ENCODE measurements at places on chromosomes 7 and 10.

GRCh38 chr7:8639668-8640067, 206.3 kb downstream of the NXPH1 start:
- no peak for DNase-seq

DNA sequence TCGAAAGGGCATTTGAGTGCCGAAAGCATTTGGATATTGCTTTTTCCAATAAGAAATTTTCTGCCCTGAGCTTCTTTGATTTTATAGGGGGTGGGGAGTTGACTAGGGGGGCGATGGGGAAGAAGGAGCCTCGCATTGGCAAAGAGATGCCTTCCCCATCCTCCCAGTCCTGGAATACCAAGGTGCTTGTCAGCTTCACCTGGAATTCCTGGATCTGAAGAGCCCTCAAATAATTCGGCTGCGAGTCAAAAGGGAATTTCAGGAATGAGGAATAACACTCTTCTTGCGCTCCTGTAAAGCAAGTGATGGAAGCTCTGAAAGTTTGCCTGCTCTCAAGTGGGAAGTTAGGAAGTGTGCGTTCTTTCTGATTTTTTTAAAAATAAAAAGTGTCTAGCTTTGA, 7.3 kb downstream of the NXPH1 start:
- DNase-seq = no peak

GRCh38 chr10:117476281-117476680, 66.3 kb upstream of the EMX2 start:
- DNase-seq = no peak

DNA sequence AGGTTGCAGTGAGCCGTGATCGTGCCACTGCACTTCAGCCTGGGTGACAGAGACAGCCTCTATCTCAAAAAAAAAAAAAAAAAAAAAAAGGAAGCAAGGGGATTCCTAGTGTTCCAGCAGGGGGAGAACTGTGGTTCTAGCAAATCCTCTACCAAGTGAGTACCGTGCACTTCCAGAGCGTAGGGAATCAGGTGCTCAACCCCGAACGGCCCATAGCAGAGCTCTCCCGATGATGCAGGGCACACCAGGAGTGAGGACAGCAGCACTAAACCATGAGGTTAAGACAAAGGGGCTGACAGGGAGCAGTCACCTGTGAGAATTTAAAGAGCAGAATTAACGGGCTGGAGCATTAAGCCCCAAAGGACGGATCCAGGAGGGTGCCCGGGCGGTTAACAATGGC, 173.6 kb downstream of the PTPRN2 start:
- no peak for DNase-seq

- no peak for DNase-seq
Measured at GRCh38 chr7:122790591-122790990, 87.9 kb upstream of the RNF148 start.

GRCh38 chr7:75969182-75969581, 25.2 kb downstream of the TMEM120A start:
- no peak for DNase-seq

GRCh38 chr10:71912431-71912830, 51.8 kb upstream of the CHST3 start:
- peak; percentile 23 for DNase-seq

GRCh38 chr10:112951359-112952281, 1.6 kb downstream of the TCF7L2 start:
- DNase-seq = peak; percentile 83

DNA sequence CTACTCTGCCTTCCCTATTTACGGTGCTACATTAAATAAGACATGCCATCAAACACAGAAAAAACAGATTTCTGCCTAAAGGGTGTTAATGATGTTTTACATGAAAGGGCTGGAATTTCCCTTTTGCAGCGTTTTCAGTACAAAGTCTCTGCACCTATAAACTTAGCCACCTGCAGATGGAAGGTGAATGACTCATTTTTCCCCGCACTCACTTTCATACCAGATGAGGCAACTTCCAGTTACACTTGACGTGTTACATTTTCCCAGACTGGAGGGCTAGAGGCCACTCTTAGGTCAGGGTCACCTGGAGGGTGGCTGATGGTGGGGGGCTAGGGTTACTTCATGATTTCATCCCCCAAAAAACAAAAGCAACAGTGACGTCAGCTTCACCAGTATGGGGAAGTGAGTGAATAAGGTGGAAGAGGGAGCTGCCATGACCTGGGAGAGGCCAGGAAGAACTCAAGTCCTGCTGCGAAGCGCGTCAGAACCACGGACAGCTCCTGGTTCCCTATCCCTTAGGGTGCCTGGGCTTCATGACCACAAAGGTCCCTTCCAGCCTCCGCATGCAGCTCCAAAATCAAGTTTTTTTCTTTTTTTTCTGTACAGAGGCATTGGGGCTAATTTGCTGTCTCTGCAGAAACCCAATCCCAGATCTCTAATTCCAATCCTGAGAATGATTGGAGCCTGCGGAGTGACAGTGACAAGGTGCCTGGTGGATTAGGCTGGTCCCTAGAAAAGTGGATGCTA, 94.0 kb downstream of the ADARB2 start:
- DNase-seq = no peak

GRCh38 chr10:607545-608185, 81.8 kb downstream of the DIP2C start:
- DNase-seq = no peak

DNA sequence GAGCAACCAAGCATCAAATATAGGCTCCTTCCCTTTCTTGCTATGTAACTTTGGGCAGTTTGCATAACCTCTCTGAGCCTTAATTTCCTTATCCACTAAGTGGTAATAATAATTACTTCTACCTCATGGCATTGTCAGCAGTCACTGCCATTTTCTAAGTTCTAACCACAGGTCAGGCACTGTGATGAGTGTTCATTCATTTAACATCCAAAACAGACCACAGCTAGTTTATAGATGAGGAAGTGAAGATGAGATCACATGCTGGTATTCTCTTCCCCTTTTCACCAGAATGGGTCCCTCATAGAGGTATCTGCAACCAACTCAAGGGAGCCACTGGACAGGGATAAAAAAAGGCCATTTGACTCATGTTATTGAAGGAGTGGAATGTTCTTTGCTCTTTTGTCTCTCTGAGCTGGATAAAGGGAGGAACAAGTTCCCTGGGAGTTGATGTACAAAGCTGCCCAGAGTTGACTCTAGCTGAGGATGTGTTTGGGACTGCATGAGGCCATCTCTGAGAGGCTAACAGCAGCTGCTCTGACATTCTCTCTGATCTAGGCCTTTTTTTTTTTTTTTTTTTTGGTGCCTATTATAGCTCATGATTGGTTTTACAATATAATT, 65.0 kb downstream of the DNAJC12 start:
- no peak for DNase-seq

DNA sequence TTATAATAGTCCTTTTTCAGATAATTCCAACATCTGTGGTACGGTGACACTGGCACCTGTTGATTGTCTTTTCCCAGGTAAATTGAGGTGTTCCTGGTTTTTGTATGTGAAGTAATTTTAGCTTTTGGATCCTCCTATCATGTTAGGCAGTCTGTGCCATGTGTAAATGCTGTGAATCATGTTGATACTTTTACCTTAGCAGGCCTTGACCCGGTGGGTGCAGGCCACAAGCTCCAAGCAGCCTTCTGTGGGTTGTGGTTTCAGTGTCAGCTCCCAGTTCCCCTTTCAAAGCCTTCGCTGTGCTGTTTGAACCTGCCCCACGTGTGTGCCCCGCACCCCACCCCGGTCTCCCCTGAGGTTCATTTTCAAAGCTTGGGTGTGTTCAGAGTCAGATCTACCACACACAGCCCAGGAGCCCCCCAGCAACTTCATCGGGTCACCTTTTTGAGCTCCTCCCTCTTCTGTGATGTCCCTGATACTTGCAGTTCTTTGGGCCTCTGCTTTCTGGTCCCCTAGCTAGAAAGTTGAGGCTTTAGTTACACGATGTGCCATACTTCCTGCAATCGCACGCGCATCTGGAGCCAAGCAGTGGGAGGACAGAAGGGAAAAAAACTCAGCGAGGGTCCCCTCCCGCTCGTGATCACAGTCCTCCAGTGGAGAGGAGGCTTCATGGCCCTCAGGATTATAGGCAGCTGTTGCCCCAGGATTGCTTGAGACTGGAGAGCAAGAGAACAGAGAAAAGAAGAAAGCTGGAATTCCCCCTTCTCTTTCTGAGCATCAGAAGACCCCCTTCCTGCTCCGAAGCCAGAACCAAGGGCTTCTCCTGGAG, 8.7 kb upstream of the BHLHA15 start:
- no peak for DNase-seq

GRCh38 chr10:64007157-64007556, 486.0 kb downstream of the REEP3 start:
- DNase-seq = no peak

- no peak for DNase-seq
Measured at GRCh38 chr7:128098629-128099028, 67.4 kb upstream of the LRRC4 start.
